ENCODE measurements at places on chromosomes 13 and 19. TPM values are rescaled to one million over a fixed set of nuclear protein-coding genes. Genes with fewer than 3 reads are reported as not detected.

DNA sequence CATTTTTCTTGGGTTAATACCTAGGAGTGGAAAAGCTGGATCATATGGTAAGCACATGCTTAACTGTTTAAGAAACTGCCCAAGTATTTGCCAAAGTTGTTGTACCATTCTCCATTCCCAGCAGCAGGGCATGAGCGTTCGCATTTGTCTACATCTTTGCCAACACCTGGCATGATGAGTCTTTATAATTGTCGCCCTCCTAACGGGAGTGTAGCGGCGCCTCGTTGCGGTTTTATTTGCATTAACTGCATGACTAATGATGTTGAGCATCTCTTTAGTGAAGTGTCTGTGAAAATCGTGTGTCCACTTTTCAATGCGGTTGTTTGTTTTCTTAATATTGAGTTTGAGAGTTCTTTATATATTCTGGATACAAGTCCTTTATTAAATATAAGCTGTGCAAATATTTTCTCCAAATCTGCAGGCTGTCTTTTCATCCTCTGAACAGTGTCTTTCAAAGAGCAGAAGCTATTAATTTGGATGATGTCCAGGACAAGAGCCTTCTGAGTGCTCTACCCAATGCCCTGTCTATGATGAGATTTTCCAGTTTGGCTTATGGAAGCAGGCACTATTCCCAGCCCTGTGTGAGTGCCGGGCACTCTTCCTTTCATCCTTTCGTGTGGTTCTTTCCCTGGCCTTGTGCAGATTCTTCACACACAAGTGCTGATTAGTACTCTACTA lies 202.0 kb downstream of the FOXO1 start:
- no peaks in the 10 kb centered on the region for H3K36me3 ChIP-seq
- no peak overlapping the region for H3K4me3 ChIP-seq
- H3K4me1 ChIP-seq, result peaks cover 14% of the 10 kb centered on the region
- no peaks in the 10 kb centered on the region for H3K27me3 ChIP-seq
- no peak overlapping the region for H3K27ac ChIP-seq

- no peaks in the 10 kb centered on the region for H3K36me3 ChIP-seq
- H3K4me1 ChIP-seq, result peaks cover 38% of the 10 kb centered on the region
- no peak for DNase-seq
- H3K4me3 ChIP-seq, result peak overlapping the region; percentile 20
- no peaks in the 10 kb centered on the region for H3K27me3 ChIP-seq
Measured at GRCh38 chr13:45296259-45296658, 44.7 kb downstream of the TPT1 start.

DNA sequence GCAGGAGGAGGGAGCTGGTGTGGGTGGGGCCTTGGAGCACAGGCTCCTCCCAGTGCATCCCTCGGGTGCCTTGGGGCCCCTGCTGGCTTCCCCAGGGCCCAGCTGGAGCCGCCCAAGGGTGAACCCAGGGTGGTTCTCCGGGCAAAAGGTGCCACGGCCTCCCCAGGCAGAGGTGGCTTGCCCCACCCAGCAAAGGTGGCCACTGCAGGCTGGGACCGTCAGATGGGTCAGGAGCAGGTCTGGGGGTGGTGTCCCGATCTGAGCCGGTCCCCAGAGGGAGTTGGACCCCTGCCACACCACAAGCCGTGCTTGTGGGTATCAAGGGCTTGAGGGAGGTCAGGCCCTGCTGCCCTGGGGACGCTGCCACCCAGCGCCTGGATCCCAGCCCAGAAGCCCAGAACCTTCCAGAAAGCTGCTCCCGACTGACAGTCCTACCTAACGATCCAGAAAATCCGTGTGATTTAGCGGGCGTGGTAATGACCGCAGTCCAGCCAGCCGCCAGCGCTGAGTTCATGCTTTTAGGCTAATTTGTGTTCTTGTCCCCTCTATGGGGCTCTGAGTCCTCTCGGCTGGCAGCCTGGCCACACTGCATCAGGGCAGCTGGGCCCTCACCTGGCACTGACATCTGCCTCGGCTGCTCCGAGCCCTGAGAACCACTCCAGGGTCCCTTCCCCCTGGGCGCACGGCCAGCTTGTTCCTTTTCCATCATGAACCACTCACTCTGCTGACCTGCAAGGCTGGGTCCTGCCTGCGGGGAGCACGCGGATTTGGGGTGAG lies 5.0 kb upstream of the GRIN3B start:
- H3K27ac ChIP-seq, result no peak overlapping the region
- no peak for DNase-seq
- H3K4me1 ChIP-seq, result peaks cover 20% of the 10 kb centered on the region

DNA sequence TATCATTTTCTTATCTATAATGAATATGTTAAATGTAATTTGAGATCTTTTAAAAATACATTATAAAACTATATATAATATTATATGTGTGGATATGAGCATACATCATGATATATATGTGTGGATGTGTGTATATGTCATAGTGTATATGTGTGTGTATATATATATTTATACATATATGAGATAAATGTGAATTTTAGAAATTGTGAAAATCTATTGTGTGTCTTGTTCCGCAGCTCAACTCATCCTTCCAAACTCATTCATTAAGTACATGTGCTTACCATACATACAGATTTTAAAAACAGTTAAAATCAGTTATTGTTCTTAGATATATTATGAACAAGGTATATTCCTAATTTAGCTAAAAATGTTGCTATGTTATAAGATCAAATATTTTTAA lies 435.2 kb upstream of the MIR17HG start:
- no peak overlapping the region for H3K27ac ChIP-seq
- no peak overlapping the region for H3K4me3 ChIP-seq
- no peaks in the 10 kb centered on the region for H3K4me1 ChIP-seq

DNA sequence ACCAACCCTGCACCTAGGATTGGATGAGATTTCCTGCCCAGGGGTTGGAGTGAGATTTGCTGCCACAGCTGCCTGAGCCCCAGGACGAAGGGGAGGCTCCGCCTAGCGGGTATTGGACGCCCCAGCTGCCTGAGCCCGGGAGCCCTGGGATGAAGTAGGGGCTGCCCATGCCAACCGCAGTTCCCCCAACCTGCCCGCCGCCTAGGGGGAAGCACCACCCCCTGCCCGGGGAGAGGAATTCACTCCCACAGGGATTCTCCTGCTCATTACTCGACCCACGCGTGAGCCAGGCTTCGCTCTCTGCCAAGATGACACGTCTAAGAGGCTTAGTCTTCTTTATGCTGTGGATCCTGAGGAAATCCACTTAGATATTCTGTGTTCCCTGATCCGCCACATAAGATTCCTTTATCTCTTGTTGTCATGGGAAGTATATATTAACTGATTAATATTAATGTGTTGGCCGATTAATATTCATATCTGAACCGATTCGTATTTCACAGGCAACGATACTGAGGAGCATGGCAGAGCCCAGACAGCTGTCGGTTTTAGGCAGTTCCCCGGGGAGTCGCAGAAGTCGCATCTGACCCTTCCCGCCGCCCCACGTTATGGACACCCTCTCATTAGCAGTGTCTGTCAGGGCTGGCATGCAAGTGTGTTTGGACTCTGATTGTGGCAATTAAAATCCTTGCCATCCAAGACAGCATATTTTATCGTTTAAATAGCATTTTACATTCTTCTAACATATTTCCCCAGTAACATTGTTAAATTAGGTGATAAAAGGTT lies 44.5 kb upstream of the KCTD15 start:
- no peak overlapping the region for H3K27ac ChIP-seq
- H3K27me3 ChIP-seq, result peaks cover 6% of the 10 kb centered on the region
- DNase-seq, result no peak
- no peaks in the 10 kb centered on the region for H3K36me3 ChIP-seq

GRCh38 chr13:73062468-73062867 lies 3.7 kb downstream of the KLF5 start:
- H3K27me3 ChIP-seq, result peaks cover 24% of the 10 kb centered on the region
- no peak for DNase-seq
- H3K4me3 ChIP-seq, result peak overlapping the region; percentile 19
- no peak overlapping the region for H3K27ac ChIP-seq
- no peaks in the 10 kb centered on the region for H3K36me3 ChIP-seq

DNA sequence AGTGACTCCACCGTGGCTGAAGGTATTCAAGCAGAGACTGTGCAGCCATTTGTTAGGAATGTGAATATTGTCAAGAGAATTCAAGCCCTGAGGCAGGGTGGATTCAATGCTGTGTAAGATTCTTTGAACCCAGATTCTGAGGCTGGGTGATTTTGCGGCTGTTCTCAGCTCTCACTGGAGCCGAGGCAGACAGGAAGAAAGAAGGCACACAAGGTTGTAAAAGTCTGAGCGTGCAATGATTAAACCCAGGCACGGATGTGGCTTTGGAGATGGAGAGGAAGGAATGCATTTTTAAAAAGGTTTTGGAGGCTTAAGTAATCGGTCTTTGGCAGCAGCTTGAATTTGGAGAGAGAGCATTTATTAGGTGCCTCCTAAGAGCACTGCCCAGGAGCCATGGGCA lies 187.9 kb downstream of the KATNAL1 start:
- peak overlapping the region; percentile 11 for H3K27ac ChIP-seq
- peak overlapping the region; percentile 18 for H3K4me3 ChIP-seq
- H3K4me1 ChIP-seq, result peaks cover 55% of the 10 kb centered on the region
- no peaks in the 10 kb centered on the region for H3K36me3 ChIP-seq
- DNase-seq, result peak; percentile 38
- H3K27me3 ChIP-seq, result no peaks in the 10 kb centered on the region

The ALKBH7 gene
- total RNA-seq, result 73.7 TPM

The SEMA6B gene
- total RNA-seq, result 0.60 TPM

The CDC34 gene
- 46.7 TPM for total RNA-seq

The ZNF667 gene
- total RNA-seq, result 12.1 TPM

The ZNF729 gene
- total RNA-seq, result not detected

The C19orf33 gene
- total RNA-seq, result 1.2 TPM

The SLITRK1 gene
- not detected for total RNA-seq
